ENCODE measurements at places on chromosomes 13 and 19. TPM values are rescaled to one million over a fixed set of nuclear protein-coding genes. Genes with fewer than 3 reads are reported as not detected.

The FSD1 gene
- not detected for total RNA-seq

The LACC1 gene
- 14.8 TPM for total RNA-seq

The STOML3 gene
- total RNA-seq, result not detected

The HCN2 gene
- total RNA-seq, result not detected

The ZNF441 gene
- 3.1 TPM for total RNA-seq

The CERS1 gene
- total RNA-seq, result 0.24 TPM

The TBXA2R gene
- 0.84 TPM for total RNA-seq

The GJB2 gene
- total RNA-seq, result 7.4 TPM

The PABPC3 gene
- 0.09 TPM for total RNA-seq

The GPC6 gene
- total RNA-seq, result 9.2 TPM

The RFXAP gene
- 4.3 TPM for total RNA-seq

The ATP8A2 gene
- total RNA-seq, result 0.19 TPM

- DNase-seq, result no peak
Measured at GRCh38 chr19:49972841-49973240, 11.9 kb upstream of the SIGLEC11 start.

- no peak for DNase-seq
Measured at GRCh38 chr19:1794424-1795172, 17.5 kb downstream of the ATP8B3 start.

DNA sequence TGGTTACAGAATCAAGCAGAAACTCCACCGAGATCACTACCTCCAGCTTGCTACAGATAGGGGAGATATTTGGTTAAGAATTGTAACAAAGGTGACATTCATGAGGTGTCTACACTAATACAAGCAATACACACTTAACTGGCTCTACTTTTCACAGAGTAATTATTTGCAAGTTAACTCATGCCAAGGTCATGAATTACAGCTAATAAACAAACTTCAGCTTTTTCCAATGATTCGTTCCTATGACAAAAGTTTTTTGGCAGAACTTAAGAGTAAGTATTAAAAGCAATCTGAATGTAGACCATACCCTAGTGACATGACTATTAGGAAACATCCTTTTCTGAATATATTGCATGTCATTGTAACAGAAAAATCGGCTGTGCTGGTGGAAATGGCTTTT is 72.1 kb downstream of the LHFPL6 start:
- no peak for DNase-seq

DNA sequence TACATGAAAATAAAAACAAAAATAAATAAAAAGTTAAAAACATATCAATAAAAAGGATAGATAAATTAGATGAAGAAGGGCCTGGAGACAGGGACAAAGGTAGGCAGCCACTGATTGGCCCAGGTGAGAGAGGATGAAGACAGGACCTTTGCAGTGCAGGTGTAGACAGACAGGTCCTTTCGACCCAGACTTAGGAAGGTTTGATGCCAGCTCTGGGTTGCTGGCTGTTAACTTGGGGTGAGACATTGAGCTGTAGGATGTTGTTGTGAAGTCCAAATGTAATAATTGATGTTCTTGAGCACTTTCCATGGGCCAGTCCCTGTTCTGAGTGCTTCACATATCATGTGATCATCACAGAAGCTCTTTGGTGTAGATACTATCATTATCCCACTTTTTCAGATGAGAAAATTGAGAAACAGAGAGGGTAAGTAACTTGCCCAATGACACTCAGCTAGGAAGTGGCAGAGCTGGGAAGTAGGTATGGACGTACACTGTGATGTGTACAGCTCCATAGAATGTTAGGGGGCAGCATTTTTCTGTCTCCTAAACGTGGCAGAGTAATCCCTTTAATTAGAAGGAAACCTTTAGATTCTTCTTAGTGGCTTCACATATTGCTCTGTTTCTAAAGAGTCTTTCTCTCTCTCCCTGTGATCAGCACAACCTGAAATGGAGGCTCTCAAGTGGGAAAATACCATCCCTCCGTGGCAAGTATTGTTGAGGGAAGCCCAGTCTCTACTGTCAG is 76.0 kb upstream of the STK24 start:
- no peak for DNase-seq

DNA sequence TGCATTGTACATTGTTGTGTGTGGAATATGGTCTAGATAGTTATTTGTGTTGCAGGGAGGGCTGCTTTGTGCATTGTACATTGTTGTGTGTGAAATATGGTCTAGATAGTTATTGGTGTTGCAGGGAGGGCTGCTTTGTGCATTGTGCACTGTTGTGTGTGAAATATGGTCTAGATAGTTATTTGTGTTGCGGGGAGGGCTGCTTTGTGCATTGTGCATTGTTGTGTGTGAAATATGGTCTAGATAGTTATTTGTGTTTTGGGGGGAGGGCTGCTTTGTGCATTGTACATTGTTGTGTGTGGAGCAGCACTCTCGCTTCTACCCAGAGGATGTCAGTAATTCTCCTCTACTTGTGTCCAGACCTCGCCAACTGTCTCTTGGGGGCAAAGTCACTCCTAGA is 36.3 kb upstream of the ZNF835 start:
- no peak for DNase-seq

DNA sequence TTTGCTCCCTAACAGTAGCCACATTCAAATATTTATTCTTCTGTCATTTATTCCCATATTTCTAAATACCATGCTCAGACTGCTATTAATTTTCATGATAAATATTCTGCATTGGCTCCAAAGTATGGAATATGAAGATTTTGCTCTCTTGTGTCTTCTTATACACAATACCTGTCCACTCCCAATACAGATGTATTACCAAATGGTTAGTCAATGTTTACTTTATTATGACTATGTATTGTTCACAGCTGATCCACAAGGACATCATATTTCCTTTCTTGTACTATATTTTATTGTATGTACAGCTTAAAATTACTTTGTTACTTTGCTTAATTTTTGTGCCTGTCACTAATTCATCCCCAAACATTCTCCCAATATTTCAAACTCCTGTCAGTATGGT is 322.3 kb downstream of the OXGR1 start:
- no peak for DNase-seq

- DNase-seq, result no peak
Measured at GRCh38 chr13:101880581-101880980, 428.1 kb downstream of the ITGBL1 start.

GRCh38 chr19:27679905-27680304 is 1533.0 kb downstream of the UQCRFS1 start:
- no peak for DNase-seq

- DNase-seq, result no peak
Measured at GRCh38 chr13:28533125-28533436, 38.2 kb upstream of the FLT1 start.

DNA sequence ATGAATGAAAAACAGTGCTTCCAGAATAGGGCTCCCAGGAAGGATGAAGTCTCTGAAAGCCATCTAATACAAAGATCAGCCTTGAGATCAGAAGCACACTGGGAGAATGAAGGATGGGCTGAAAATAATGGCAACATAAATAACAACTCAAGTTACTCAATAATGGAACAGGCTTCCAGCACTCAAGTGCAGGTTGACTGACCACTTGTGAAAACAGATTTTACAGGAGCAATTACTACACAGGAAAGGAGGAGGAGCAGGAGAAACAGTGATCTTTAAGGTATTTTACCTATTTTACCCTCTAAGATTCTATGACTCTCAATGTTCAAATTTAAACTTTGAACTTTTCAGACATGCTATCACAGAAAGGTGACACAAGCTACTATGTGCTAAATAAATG is 106.0 kb downstream of the USP12 start:
- DNase-seq, result no peak

DNA sequence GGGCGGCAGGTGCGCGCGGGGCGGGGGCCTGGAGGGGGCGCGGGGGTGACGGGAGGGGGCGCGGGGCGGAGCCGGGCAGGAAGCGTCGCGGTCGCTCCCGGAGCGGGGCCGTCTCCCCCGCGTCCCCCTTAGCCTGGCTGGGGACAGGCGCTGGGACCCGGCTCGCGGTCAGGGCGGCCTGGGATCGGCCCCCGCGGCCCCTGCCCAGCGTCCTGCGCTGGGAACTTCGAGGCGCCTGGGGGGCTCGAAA is 74.7 kb upstream of the MCF2L start:
- no peak for DNase-seq

- no peak for DNase-seq
Measured at GRCh38 chr13:97493456-97493855, 59.5 kb downstream of the RAP2A start.

DNA sequence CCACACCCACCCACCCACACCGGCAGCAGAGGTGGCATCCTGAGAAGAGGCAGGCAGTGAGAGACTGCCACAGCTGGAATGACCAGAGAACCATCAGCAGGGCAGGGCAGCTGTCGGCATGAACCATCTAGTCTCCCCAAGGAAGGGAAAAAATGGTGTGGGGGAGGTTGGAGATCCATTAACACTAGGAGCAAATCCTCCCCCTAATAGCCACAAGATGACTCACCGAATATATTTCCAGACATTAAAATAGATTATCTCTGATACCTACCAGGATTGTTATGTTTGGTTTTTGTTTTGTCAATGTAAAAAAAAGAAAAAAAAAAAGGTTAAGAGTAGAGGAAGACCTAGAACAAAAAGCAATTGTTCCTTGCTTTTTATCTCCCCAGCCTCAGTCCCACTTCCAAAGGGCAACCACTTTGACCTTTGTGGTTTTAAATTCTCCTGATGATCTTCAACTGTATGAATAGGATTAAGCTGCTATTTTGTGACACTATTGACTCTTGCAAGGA is 34.2 kb downstream of the THSD1 start:
- no peak for DNase-seq

DNA sequence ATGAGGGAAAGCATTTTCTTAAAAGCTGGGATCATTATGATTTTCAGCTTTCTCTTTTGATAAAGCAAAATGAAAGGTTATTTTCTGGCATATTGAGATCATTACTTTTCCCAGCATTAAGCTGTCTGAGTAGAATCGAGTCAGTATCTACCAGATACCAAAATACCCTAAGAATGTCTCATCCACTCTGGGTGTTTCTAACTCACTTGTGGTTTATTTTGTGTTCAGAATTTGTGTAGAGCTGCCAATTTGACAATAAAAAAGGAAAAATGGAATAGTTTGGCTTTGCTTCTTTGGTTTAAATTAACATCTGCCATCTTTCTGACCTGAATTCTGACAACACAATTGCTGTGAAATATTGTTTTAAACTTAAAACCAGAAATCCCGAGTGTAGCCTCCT is 438.7 kb upstream of the ARGLU1 start:
- DNase-seq, result no peak

GRCh38 chr13:44713788-44714469 is 137.8 kb upstream of the TSC22D1 start:
- DNase-seq, result no peak

DNA sequence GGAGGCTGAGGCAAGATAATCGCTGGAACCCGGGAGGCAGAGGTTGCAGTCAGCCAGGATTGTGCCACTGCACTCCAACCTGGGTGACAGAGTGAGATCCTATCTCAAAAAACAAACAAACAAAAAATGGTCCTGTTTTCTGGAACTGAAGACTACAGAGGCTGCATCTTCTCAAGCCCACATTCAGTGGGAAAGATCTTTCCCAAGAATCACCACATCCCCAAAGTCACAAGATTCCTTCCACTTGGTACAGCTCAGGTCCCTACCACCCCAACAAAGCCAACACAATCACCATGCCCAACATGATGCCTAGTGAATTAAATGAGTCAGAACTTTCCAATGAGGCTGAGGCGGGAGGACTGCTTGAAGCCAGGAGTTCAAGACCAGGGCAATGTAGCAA is 15.3 kb downstream of the CATSPERG start:
- DNase-seq, result no peak

- DNase-seq, result no peak
Measured at GRCh38 chr19:58350001-58350861, 3.1 kb downstream of the A1BG start.

Measured in omental fat pad (tissue), 4 donors.